Right cardiac atrium (tissue), 5 donors: ENCODE measurements at places on chromosomes 11 and 22. TPM values are rescaled to one million over a fixed set of nuclear protein-coding genes. Genes with fewer than 3 reads are reported as not detected.

Gene OR51B2
- polyA plus RNA-seq, result not detected

Gene IFITM1
- 235 TPM for polyA plus RNA-seq

Gene PANX3
- polyA plus RNA-seq, result not detected

Gene FLRT1
- polyA plus RNA-seq, result 1.5 TPM

Gene BLID
- polyA plus RNA-seq, result 0.57 TPM

Gene OR51I1
- polyA plus RNA-seq, result not detected

Gene MISFA
- 8.2 TPM for polyA plus RNA-seq

Gene OR52E1
- not detected for polyA plus RNA-seq

Gene APOA4
- polyA plus RNA-seq, result 0.05 TPM

Gene KRTAP5-10
- not detected for polyA plus RNA-seq

Gene RAG2
- 0.41 TPM for polyA plus RNA-seq

Gene TREH
- 1.2 TPM for polyA plus RNA-seq

Gene TMPRSS4
- polyA plus RNA-seq, result not detected

Gene LMF2
- 29.0 TPM for polyA plus RNA-seq

Gene KDM4D
- polyA plus RNA-seq, result 0.79 TPM

Gene QSER1
- 3.2 TPM for polyA plus RNA-seq

Gene KREMEN1
- 37.2 TPM for polyA plus RNA-seq

Gene TRPM5
- 0.02 TPM for polyA plus RNA-seq

Gene VWCE
- 0.70 TPM for polyA plus RNA-seq

Gene CDKN1C
- 27.6 TPM for polyA plus RNA-seq

Gene KDELR3
- polyA plus RNA-seq, result 7.9 TPM

Gene LRRC74B
- not detected for polyA plus RNA-seq

Gene RRP8
- polyA plus RNA-seq, result 18.2 TPM

Gene SLC29A2
- 24.3 TPM for polyA plus RNA-seq

Gene NLRP6
- polyA plus RNA-seq, result 0.02 TPM

Gene TPBGL
- 0.05 TPM for polyA plus RNA-seq

Gene LRRC75B
- polyA plus RNA-seq, result 6.1 TPM

Gene GAS2L1
- 16.9 TPM for polyA plus RNA-seq

Gene DDIAS
- 0.20 TPM for polyA plus RNA-seq

Gene PCNX3
- 10.2 TPM for polyA plus RNA-seq

Gene SMC1B
- polyA plus RNA-seq, result not detected

Gene PTPRCAP
- 1.6 TPM for polyA plus RNA-seq

Gene OR5M3
- not detected for polyA plus RNA-seq

Gene ADAMTS15
- polyA plus RNA-seq, result 13.7 TPM

Gene KRTAP5-9
- polyA plus RNA-seq, result not detected

Gene MUC15
- not detected for polyA plus RNA-seq

Gene OSM
- polyA plus RNA-seq, result 0.81 TPM

Gene PGA4
- 4.1 TPM for polyA plus RNA-seq

Gene ATL3
- polyA plus RNA-seq, result 6.9 TPM

Gene ZBTB44
- polyA plus RNA-seq, result 16.2 TPM

Gene SLCO2B1
- polyA plus RNA-seq, result 5.1 TPM

Gene CCDC87
- 0.43 TPM for polyA plus RNA-seq

Gene PGA5
- polyA plus RNA-seq, result 3.6 TPM

Gene OR5B21
- polyA plus RNA-seq, result not detected

Gene GGT1
- polyA plus RNA-seq, result 3.7 TPM

Gene CYB5R2
- 2.4 TPM for polyA plus RNA-seq

Gene TRIM29
- 0.16 TPM for polyA plus RNA-seq

Gene TSSK2
- polyA plus RNA-seq, result 0.09 TPM

Gene C22orf42
- polyA plus RNA-seq, result not detected

Gene BTBD18
- 0.02 TPM for polyA plus RNA-seq

Gene FAM180B
- 0.25 TPM for polyA plus RNA-seq

Gene DSCAML1
- polyA plus RNA-seq, result 0.70 TPM

Gene CCDC15
- polyA plus RNA-seq, result 0.09 TPM
